ENCODE measurements at places on chromosomes 4 and X. TPM values are rescaled to one million over a fixed set of nuclear protein-coding genes. Genes with fewer than 3 reads are reported as not detected.

GRCh38 chrX:148501386-148502066, 1.1 kb downstream of the AFF2 start:
- DNase-seq = no peak

DNA sequence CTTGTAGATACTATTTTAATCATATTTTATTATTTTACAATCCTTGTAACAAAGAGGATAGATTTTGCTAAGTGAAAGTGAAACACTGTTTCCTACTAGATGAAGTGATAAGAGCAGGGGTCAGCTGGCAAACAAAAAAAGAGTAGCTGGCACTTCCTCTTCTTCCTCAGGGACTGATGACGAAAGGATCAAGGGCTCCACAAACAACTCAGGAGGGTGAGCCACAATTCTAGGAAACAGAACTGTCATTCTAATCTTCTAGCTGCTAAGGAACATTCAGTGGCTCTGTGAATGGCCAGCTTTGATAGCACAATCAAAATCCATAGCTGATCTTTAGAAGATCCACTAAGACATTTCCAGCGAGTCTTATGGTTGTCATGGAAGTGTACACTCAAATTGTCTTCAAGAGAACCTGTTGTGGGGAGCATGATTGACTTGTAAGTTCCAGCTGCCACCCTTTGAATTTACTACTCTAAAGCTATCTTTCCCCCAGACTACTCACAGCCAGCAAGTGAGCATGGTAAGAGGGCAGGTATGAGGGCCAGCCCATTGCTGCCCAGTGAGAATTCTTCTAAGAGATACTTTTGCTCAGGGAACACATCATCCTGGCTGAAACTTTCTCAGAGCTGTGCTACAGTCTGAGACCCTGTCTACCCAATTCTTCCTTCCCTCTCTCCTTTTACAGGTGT, 275.7 kb upstream of the RASGEF1B start:
- DNase-seq = no peak

DNA sequence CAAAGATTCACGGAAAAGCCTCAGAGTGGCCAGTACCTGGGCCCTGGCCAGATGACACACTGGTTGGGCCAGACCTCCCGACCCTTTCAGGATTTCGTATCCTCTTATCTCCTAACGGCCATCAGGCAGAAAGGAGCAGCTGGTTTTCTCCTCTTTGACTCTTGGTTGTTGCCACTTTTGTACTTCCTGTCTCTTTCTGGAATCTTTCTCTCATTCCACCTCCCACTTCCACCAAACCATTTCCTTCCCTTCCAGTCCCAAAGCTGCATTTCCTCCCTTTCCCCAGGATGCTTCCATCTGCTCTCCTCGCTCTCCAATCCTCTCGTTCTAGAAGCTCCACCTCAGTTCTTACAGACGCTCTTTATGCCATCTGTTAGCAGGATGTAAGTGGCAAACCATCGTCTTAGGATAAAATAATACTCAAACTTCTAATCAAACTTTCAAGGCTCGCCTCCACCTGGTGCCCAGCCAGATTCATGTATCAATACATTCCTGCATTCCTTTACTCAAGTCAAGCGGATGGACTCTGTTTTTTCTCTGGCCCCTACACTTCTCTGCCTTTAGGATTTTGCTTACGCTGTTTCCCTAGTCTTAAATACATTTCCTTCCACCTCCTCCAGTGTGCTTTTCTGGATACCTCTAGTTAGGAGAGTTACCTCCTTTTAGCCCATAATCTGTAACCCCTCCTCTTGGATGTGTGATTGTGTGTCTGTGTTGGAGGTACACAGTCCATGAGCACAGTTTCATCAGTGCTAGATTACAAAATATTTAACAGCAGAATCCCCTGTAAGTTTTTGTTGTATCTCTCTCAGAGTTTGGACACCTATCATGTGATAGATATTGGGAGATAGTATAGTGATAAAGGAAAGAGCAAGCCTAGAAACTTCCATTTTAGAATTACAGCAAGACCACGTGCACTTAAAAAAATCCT, 70.4 kb downstream of the LDB2 start:
- DNase-seq = no peak

DNA sequence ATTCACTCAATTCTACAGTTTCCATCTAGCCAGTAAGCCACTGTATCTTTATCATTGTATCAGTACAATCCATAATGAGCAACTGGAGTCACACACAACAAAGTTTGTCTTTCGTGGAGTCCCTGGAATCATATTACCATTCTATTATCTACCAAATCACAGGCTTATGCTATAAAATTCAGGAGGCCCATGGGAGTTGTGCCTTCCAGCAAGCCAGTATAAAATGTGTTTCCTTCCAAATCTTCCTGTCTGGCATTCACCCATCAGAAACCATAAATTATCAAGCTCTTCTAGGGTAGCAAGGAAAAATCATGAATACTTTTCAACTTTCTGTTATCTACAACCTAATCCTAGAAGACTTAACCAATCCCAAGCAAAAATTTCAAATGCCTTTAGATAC, 1383.3 kb upstream of the PCDH7 start:
- no peak for DNase-seq

- no peak for DNase-seq
Measured at GRCh38 chr4:8435656-8436121, 4.8 kb downstream of the ACOX3 start.

- peak; percentile 53 for DNase-seq
Measured at GRCh38 chrX:82589410-82589809, 918.7 kb upstream of the POU3F4 start.

GRCh38 chr4:41104155-41104554, 110.2 kb downstream of the APBB2 start:
- DNase-seq = no peak

DNA sequence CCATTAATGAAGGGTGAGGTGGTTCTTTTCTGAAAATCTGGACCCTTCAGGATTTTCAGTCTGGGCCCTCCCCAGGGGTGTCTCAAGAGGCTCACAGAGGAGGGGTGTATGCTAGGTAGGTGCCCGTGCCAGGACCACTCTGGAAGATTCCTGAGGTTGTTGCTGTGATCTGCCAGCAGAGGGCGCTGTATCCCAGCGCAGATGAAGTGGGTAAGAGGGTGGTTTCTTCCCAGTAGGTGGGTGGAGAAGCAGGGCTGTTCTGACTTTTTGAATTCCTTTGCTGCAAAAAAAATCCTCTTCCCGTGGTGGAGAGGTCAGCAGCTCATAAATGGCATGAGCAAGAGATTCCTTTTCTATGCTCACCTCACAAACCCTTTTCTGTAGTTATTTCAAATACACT, 51.1 kb downstream of the SCML1 start:
- peak; percentile 74 for DNase-seq

DNA sequence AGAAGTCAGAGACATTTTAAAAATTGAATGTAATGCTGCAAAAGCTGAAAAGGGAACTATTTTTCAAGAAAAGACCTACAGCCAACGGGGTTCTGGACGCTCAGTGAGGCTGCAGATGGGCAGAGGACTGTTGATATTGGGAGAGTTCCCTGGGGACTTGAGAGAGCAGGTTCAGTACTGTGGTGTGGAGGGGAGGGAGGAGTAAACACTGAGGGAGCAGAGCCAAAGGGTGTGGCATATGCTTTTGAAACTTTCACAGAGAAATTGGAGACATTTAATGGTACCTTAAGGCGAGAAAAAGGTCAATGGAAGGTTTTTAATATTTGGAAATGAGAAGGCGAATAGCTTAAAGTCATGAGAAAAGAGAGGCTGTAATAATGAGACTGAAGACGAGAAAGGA, 62.2 kb upstream of the GPM6A start:
- DNase-seq = no peak

DNA sequence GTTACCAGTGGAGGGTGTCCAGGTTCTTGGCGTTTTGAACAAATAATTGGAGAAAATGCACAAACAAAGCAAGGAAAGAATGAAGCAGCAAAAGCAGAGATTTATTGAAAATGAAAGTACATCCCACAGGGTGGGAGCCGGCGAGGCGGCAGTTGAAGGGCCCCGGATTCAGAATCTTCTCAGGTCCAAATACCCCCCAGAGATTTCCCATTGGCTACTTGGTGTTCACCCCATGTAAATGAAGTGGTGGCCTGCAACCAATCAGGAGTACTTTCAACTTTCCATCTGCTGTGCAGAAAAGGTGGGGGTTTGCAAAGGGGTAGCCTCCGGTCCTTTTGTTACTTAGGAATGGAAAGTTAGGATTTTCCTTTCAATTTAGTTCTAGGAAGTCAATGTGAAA, 1447.0 kb downstream of the C4orf33 start:
- DNase-seq = no peak

GRCh38 chr4:96593422-96593821, 753.5 kb downstream of the PDHA2 start:
- DNase-seq = peak; percentile 1

GRCh38 chrX:139446832-139447231, 83.7 kb upstream of the F9 start:
- DNase-seq = no peak

DNA sequence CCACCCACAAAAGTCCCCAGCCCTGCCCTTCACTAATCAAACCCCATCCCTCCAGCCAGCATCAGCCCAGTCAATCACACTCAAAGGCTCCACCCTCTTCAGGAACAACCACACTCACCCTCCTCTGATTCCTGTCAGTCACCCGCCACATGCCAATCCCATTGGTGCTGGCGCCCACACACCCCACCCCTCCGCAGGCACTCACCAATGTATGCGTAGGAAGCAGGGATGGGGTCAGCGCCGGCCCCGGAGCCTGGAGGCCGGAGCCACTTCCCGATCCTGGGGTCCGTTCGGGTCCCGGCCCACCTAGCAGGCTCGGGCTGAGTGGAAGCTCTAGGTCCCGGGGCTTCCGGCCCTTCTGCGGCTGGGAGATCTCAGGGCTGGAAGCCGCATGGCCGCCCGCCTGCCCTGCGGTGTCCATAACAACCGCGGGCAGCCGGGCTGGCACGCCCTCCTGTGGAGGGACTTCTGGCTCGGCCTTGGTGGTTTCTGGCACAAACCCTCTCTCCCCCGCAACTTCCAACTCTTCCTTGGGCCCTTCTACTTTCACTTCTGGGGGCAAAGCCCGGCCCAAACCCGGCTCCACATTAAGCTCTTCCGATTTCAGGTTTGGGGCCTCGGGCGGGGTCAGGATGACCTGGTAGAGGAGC, 7.9 kb upstream of the CFP start:
- no peak for DNase-seq

- no peak for DNase-seq
Measured at GRCh38 chr4:126526335-126526734, 1106.4 kb upstream of the INTU start.

- DNase-seq = no peak
Measured at GRCh38 chr4:4711902-4712301, 147.6 kb upstream of the MSX1 start.

DNA sequence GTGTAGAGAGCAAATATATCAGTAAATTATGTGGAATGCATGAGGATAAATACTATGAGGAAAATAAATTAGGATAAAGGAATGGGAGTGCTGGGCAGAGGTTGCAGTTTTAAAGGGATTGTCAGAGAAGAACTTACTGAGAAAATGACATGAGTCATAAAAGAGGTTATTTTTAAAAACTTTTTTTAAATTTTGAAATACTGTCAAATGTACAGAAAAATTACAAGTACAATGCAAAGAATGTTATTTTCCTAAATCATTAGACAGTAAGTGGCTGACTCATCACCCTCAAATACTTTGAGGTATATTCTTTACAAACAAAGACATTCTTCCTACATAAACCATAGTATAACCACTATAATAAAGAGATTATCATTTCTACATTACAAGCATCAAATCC, 29.8 kb upstream of the H2AZ1 start:
- DNase-seq = peak; percentile 54

- peak; percentile 88 for DNase-seq
Measured at GRCh38 chr4:128528793-128529553, 241.4 kb upstream of the PGRMC2 start.

- DNase-seq = no peak
Measured at GRCh38 chr4:98646422-98646821, 12.0 kb downstream of the TSPAN5 start.

- DNase-seq = no peak
Measured at GRCh38 chr4:173919196-173919595, 364.3 kb downstream of the FBXO8 start.

- peak; percentile 59 for DNase-seq
Measured at GRCh38 chrX:136196691-136197155, 49.4 kb downstream of the FHL1 start.

- DNase-seq = no peak
Measured at GRCh38 chrX:154008521-154008920, 11.2 kb downstream of the IRAK1 start.

- DNase-seq = peak; percentile 22
Measured at GRCh38 chr4:119050527-119051090, 85.0 kb upstream of the MYOZ2 start.

- peak; percentile 48 for DNase-seq
Measured at GRCh38 chr4:27278615-27279375, 418.2 kb downstream of the STIM2 start.

DNA sequence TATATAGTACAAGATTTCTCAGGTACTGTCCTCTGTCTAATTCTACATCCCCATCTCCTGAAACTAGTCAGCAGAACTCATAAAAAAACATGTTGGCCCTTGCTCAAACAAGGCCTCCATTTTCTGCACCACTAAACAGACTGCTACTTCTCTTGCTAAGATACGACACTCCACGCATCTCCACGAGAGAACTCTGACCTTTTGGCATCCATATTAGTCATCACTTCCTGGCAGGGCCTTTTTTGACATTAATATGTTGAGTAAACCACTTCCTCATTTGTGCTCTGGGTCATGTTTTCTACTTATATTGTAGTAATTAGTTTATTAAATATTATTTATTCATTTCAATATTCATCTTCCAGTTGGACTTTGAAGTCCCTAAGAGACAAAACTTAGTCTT, 65.6 kb downstream of the DCAF8L1 start:
- peak; percentile 11 for DNase-seq

DNA sequence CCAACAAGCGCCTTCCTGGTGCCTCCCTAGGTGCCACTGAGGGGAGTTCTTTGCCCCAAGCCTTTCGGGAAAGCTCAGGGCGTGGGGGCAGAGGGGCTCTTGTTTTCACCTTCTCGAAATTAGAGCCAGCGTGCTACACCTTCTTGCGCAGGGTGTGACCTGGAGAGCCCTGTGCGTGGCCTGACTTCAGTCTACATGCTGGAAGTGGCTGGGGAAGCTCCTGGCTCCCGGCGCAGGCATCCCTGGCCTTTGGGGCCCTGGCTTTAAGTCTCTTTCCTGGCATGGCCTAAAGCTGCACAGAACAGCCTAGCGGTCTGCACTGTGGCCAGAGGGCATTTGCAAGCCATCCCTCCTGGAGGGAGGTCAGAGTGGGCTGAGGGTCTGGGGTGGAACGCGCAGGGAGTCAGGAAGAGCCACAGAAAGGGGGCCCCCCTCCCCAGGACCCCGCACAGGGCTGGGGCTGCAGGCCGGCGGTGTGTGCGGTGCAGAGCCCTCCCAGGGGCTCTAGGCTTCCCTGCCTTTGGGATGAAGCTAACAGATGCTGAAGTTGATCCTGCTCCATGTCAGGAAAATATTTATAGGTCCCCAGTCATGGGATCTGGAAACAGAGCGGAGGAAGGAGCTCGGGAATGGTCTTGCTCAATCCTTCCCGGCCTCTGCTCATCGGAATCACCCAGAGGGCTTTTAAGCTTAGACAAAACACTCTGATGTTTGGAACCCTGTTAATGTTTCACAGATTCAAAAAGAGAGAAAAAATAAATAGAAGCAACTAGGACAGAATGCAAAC, 781 bp upstream of the SPON2 start:
- DNase-seq = no peak

GRCh38 chr4:101175896-101176676, 171.2 kb downstream of the PPP3CA start:
- DNase-seq = no peak

PDGFRA gene
- 1.1 TPM for total RNA-seq

NDST3 gene
- total RNA-seq = 0.17 TPM

H2BW2 gene
- not detected for total RNA-seq

XAGE1A gene
- total RNA-seq = not detected

FAM9B gene
- total RNA-seq = 0.07 TPM

DUSP9 gene
- total RNA-seq = 10.7 TPM

ANKRD37 gene
- total RNA-seq = 18.7 TPM

TAF9B gene
- 26.1 TPM for total RNA-seq
